ENCODE measurements at places on chromosomes 16 and 17.

- DNase-seq: no peak
Measured at GRCh38 chr17:72887322-72887721, 205.2 kb downstream of the SLC39A11 start.

GRCh38 chr16:76461836-76462235, 184.6 kb downstream of the CNTNAP4 start:
- DNase-seq: no peak

- no peak for DNase-seq
Measured at GRCh38 chr17:7477392-7478275, 1.8 kb downstream of the ZBTB4 start.

DNA sequence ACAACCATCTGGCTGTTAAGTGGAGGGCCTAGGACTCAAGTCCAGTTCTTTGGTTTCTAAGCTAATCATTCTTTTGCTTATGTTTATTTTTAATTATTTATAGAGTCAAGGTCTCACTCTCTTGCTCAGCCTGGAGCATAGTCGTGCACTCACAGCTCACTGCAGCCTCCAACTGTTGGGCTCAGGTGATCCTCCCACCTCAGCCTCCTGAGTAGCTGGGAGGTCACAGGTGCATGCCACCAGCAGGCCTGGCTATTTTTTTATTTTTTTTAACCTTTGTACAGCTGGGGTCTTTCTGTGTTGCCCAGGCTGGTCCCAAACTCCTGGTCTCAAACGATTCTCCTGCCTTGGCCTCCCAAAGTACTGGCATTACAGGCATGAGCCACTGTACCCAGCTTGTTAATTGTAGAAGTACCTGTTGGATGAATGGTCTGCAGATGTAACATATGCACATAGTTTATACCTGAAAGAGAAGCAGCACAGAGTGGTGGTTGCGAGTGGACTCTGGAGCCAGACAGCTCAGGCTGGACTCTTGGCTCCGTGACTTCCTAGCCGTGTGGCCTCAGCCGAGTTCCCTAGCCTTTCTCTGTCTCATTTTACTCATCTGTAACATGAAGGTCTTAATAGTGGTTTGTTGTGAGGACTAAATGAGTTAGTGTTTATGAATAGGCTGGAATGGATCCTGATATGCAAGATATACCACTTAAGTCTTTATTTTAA, 337.5 kb downstream of the SNX29 start:
- DNase-seq: no peak

- DNase-seq: no peak
Measured at GRCh38 chr16:48542966-48543365, 67.0 kb downstream of the N4BP1 start.

DNA sequence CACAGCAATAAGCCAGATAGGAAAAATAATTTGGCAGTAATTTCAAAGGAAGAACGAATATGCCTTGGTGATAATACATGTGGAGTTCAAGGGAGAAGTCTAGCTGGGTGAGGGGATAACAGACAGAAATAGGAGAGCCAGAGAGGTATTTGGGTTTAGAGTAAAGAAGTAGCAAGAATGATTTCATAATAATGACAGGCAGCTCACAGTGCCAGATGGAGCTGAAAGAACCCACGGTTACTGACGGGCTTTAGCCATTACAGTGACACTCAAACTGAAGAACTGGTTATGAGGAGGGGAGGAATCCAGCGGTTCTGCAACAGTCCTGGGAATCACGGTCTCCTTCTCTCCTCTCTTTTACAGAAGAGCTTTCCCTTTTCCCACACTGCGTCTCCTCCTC, 2.2 kb downstream of the OR4D1 start:
- no peak for DNase-seq

DNA sequence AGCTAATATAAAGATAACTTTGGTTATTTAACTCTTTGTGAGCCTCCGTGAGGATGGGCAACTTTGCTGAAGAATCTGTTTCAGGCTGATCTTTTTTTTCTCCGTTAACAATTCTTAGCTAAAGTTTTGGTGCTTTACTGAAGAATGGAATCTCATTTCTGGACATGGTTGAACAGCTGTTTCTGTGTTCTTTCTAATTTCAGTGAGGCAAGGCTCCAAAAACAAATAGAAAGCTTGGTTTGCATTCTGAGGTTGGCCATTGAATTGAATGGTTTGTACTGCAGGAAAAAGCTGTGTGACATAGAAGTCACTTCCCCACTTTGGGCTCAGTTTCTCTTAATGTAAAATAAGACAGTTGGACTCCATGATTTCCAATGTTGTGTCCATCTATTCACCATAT, 22.3 kb upstream of the HLF start:
- no peak for DNase-seq

DNA sequence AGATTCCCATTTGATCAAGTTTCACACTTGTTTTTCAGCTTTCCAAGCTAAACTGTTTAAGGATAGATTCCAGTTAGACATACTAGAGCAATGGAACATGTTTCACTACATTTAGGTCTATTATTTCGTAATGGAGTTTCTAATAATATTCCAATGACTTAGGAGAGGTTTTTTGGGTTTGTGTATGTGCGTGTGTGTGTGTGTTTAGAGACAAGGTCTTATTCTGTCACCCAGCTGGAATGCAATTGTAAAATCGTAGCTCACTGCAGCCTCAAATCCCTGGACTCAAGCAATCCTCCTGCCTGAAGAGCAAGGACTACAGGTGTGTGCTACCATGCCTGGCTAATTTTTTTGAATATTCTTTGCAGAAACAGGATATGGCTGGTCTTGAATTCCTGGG, 426.3 kb downstream of the ZFHX3 start:
- DNase-seq: no peak

GRCh38 chr16:27977966-27978365, 85.5 kb downstream of the GSG1L start:
- no peak for DNase-seq

- no peak for DNase-seq
Measured at GRCh38 chr17:67107811-67108775, 63.7 kb downstream of the CACNG1 start.

- peak; percentile 50 for DNase-seq
Measured at GRCh38 chr16:78437352-78437968, 338.0 kb downstream of the WWOX start.

GRCh38 chr17:601926-602303, 112.7 kb downstream of the VPS53 start:
- no peak for DNase-seq

DNA sequence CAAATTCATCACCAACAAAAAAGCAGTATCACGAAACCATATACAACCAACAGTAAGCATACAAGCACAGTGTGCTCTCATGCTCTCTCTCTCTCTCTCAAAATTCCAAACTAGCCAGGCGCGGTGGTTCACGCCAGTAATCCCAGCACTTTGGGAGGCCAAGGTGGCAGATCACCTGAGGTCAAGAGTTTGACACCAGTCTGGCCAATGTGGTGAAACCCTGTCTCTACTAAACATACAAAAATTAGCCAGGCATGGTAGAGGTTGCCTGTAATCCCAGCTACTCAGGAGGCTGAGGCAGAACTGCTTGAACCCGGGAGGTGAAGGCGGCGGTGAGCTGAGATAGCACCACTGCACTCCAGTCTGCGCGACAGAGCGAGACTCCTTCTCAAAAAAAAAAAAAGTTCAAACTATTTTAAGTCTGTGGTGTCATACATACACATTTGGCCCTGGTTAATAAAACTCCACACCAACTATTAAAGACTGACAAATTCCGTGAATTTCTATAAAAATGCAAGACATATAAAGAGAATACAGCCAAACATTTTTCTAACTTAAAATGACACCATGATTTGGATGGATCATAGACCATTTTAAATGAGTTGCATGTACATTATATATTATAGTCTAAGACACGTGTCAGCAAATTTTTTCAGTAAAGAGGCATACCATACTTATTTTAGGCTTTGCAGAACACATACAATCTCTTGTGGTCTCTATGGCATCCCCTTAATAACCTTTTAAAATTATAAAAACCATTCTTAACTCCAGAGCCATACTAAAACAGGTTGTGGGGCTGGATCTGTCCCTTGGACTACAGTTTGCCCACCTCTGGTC, 30.9 kb downstream of the GLG1 start:
- no peak for DNase-seq

DNA sequence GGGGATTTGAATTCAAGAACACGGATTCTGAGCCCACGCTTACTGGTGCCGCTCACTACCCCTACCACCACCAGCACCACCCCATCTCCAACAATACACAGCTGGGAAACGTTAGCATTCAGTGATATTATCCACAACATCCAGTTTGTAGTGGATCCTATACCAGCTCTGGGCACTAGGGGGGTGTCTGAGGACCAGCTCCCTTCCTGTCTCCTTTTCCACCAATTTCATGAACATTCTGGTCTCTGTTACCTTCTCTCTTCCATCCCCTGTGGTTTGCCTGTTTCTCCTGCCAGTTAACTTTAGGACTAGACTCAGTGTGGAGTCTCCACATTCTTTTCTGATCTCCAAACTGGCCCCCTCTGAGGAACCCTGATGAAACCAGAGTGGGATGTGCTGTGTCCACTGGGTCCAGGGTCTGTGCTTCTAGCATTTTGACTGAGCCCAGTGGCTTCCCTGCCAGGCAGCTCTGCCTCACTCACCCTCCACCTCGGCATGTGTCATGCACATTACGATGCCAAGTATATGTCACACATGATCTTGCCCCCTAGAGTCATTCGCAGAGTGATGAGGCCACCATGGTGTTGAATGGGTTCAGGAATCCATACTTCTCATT, 187.0 kb upstream of the CDH13 start:
- DNase-seq: peak; percentile 68

All from HuH-7 (cell line).